HCEC 1CT (cell line): ENCODE measurements at places on chromosomes 12 and 14.
A peak's percentile ranks its signal among the peaks of the same experiment; 100 is the strongest.

GRCh38 chr12:121871467-121871866, 12.8 kb upstream of the HPD start:
- DNase-seq: no peak

GRCh38 chr14:34203251-34203722, 252.4 kb upstream of the EGLN3 start:
- no peak for DNase-seq

GRCh38 chr12:105626653-105627052, 296.2 kb downstream of the C12orf75 start:
- DNase-seq: no peak

- DNase-seq: no peak
These were observed 31.5 kb downstream of the MDM2 start for GRCh38 chr12:68839183-68840147.

DNA sequence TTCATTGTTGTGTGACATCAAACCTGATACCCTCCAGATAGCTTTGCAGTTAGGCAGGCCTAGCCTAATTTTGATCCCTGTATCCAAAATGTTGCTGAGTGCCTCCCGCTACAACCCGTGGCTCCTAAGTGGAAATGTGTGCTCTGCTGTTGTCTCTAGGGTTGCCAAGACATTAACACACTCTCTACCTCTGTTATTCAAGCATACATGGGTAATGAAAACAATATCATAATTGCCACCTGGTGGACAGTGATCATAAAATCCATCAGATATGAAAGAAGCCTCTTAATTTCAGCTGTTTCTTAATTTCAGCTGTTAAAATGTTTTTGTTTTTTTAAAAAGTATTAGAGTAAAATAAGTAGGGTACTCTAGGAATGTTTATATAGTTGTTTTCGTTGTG, 93.5 kb downstream of the PLEKHA5 start:
- DNase-seq: peak; percentile 44
